ENCODE measurements at places on chromosomes 3 and 15.

DNA sequence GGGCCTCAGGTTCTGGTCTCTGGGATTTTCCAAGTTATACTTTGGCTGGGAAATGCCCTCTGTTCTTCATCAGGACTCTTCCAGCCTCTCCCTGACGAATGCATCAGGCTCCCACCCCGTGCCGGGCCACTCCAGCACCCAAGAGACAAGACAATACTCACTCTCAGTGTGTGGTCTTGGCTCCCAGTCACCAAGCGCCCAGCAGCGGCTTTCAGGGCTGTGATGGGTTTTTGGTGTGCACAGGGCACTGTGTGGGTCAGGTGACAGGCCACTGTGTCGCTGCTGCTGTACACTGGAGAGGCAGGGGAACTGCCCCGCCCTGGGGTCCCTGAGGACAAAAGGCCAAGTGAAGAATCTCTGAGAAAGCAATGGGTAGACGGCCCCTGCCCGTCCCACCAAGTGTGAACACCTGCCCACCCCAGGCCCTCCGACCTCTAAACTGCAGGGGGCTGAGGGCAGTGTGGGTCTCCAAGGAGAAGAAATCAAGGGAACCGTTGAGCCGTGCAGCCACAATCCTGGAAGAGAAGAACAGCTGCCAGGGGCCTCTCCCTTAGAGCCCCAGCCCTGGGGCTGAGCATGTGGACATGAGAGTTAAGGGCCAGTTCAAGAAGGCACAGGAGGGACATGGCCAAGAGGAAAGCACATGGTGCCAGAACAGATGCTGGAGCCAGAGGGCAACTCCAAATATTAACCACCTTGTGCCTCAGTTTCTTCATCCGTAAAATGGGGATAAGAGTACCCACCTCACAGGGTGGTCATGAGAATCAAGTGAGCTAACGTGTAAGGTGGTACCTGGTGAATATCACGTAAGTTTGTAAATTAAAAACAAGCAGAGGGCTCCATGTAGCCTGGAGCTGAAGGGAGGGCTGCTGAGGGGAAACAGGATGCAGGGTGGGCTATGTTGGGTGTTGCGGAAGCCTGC is 34.1 kb downstream of the PTPN23 start:
- no peak for DNase-seq

DNA sequence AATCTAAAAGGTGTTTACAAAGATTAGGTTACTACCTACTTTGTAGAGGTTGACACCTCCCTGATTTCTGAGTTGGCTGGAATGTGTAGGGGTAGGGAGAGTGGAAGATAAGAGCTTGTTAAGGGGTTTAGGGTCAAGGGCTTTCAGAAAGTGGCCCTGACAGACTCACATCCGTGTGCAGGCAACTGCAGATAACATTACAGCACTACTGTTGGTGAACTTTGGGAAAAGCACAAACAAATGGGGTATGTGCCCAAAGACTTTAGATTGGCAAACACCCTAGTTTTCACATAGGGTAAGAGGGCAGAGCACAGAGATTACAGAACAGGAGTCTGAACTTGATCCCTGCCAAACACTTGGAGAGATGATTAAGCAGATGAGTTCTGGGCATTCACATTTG is 375.7 kb downstream of the EPHB1 start:
- no peak for DNase-seq

GRCh38 chr3:37530047-37530697 is 331.5 kb upstream of the CTDSPL start:
- DNase-seq = no peak

GRCh38 chr3:66851894-66852613 is 146.1 kb upstream of the KBTBD8 start:
- DNase-seq = no peak

DNA sequence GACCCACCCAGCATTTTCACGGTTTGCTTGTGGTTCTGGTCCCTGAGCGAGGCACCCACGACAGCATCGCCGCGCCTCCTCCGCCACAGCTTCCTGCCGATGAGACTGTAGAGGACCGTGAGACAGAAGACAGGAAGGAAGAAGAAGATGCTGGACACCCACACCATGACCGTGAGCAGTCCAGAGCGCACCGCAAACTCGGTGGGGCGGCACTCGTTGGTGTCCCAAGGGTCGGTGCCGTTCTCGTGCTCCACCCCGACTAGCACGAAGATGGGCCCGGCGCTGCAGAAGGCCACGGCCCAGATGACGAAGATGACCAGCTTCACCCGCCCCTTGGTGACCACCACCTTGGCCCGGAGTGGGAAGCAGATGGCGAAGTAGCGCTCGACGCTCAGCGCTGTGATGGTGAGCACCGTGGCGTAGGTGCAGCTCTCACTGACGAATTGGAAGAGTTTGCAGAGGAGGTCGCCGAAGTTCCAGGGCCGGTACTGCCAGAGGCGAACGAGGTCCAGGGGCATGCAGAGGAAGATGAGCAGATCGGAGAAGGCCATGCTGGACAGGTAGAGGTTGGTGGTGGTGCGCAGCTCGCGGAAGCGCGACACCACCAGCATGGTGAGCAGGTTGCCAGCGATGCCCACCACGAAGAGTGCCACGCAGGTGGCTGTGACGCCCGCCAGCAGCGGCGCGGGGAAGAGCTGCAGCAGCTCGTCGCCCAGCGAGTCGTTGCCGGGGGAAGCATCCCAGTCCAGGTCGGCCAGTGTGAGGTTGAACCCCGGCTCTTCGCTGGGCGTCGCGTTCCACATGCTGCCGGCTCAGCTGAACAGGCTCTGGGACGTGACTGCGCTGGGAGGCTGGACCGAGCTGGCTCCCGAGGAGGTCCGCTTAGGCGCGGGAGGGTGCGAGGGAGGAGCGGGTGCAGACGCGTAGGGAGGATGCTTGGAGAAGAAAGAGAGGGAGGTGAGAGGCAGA is at the start of gene GHSR:
GHSR (minus strand) TSS at position 846 of the 969 bp plus-strand sequence; CDS start at position 803, 43 bp downstream.
- DNase-seq = no peak

DNA sequence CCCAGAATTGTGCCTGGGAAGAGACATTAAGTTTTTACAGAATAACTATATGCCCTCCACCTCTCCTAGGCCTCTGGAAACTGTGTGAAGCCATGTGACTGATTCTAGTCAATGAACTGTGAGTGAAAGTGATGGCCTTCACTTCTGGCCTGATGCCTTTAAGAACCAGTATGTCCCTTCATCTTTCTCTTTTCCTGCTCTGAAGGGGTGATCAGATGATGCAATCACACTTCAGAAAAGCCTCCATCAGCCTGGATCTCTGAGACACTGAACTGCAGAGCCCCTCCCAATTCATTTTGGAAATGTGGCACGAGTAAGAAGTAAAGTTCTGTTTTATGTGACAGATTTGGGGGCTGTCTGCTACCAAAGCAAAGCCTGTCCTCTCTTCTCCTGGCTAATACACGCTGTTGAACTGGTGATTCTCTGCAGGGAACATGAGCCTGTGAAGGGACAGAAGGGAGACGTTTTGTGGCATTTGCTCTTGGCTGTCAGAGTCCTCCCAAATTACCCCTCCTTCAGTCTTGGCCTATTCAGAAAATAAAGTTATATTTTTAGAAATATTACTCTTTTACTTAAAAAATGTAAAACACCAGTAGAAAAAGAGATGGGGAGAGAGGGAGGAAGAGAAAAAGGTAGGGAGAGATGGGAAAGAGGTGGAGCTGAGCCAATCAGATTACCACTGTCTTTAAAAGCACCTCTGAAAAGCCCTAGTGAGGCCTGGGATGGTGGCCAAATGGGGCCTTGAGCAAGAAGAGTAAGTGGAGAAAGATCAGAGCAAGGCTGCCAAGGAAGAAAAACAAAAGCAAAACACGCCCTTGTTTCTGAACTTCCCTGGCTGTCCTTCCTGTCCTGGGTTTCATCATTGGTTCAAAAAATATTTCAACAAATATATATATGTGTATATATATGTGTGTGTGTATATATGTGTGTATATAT is 40.9 kb upstream of the RYK start:
- no peak for DNase-seq

- DNase-seq = no peak
These were observed 162.4 kb upstream of the ROBO1 start for GRCh38 chr3:79930196-79930595.
